ENCODE measurements at places on chromosomes 4 and X.

DNA sequence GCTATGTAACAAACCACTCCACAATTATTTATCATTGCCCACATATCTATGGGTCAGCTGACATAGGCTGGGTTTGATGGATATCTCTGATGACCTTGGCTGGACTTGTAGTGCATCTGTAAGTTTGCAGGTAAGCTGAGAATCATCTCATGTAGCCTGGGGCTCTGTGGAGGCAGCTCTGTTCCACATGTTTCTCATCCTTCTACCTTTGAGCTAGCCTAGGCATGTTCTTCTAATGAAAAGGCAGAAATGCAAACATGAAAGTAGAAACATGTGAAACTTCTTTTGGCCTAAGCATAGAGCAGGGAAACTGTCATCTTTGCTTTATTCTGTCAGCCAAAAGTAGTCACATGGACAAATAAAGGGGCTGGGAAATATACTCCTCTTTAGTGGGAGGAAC lies 18.2 kb downstream of the MRPL1 start:
- no peak for DNase-seq

GRCh38 chr4:117093571-117093970 lies 8.2 kb upstream of the TRAM1L1 start:
- no peak for DNase-seq

GRCh38 chrX:74788545-74789086 lies 136.6 kb downstream of the NEXMIF start:
- DNase-seq = no peak

DNA sequence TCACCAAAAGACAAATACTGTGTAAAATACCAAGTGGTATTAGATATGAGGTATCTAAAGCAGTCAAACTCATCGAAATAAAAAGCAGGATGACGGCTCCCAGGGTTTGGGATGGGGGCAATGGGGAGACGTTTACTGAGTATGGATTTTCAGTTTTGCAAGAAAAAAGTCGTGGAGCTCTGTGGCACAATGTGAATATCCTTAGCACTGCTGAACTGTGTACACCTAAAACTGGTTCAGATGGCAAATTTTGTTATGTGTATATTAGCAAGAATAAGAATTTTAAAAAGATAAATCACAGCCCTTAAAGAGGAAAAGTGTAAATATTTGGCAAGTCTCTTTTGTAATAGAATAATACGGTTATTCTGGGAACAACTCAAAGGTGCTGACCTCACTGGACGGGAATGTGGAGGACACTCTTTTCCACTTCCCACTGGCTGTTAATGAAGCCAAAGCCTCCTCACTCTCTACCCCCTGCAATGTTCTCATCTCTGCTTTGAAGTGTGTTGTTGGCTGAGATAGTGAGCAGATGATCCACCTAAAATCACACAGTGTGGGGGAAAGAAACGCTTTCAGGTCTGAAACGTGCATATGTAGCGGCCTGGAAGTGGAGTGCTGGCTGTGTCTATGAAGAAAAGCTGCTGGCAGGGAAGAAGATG lies 49.2 kb downstream of the SEL1L3 start:
- no peak for DNase-seq

DNA sequence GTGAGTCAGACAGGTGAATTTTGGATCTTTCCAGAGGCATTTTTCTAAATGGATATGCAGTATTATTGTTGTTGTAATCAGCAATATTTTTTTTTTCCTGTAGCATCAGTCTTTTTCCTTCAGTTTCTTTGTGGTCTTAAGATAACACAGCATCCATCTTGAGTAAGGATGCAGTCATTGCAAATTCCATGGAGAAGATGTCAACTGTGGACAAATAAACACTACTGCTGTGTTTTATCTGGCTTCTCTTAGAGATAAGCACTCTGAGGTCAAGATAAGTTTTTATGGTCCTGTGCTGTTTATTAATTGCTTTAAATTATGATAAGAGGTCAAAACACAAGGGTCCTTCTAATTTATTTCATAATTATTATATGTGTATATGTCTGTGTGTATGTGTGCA lies 1255.7 kb downstream of the ADGRL3 start:
- no peak for DNase-seq

DNA sequence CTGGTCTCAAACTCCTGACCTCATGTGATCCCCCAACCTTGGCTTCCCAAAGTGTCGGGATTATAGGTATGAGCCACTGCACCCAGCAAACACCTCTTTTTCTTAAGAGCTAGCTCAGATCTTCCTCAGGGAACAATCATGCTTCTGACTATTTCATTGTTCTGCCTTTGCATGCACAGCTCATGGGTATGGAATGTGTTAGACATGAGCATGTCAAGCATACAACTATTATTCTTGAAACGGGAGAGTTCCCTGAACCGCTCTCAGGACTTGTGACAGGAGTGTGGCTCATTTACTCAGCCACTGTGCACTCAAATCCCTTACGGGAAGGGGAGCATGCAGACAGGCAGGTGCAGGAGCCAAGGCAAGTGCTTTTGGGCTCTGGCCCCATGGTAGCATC lies 231.7 kb upstream of the TAPT1 start:
- DNase-seq = no peak

DNA sequence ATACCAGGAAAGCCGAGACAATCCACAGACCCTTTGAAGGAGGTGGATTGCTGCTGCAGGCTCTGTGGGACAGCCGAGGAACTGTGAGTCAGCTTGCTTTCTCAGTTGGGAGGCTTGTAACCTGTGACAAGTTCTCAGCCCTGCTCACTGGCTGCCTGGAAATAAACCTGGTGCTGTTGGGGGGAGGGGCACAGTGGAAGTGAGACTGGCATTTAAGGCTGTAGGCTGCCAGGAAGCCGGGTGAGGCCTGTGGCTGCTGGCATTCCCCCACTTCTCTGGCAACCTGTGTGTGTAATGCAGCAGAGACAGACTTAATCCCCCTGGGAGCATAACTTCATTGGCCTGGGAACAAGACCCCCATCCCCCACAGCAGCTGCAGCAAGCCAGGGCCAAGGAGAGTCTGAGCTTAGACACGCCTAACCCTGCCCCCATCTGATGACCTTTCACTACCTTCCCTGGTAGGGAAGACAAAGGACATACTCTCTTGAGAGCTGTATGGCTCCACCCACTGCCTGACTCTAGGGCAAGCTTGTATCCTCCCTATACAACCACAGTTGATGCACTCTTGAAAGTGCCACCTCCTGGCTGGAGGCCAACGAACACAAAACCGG lies 64.1 kb downstream of the ALPK1 start:
- no peak for DNase-seq

DNA sequence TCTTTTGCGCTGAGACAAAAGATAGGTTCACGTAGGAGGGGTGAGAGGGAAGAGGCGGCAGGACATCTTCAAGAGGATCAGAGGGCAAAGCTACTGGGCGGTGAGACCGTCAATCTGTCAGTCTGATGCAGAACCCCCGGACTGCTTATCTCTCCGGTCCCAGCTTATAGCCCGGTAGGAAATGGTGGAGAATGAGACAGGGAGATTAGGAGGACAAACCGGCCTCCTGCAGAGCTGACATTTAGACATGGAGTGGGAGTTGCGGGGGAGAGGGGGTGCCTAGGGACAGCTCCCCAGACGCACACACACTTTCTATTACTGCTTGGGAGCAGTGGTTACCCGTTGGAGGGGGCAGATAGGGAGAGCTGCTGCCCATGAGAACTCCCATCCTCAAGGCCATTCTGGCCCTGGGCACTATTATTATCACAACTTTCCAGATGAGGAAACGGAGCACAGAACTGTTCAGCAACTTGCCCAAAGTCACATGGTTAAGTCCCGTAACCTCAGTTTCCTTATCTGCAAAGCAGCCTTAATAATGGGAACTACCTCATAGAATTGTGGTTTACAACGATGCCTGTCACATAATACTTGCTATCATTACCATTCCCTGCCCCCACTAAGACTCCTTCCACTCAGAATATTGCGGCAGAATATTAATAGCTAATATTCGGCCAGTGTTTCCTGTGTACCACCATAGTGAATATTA lies 1.1 kb upstream of the HDAC6 start:
- no peak for DNase-seq

- DNase-seq = no peak
Observed at GRCh38 chr4:24241511-24241910, 342.8 kb downstream of the DHX15 start.

DNA sequence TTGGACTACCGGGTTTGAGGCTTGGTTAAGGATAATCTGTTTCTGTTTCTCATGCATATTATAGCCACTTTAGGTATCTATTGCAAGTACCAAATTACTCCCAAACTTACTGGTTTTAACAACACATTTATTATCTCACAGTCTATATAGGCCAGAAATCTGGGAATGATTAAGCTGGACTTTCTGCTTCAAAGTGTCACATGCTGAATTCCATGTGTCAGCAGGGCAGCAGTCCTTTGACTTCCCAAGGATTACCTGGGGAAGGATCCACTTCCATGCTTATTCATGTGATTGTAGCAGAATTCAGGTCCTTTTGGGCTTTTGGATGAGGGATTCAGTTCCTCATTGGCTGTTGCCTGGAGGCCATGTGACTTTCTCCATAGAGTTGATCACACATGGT lies 349.0 kb upstream of the TRAM1L1 start:
- DNase-seq = no peak

- no peak for DNase-seq
Observed at GRCh38 chrX:151984902-151985301, 10.4 kb upstream of the GABRE start.

DNA sequence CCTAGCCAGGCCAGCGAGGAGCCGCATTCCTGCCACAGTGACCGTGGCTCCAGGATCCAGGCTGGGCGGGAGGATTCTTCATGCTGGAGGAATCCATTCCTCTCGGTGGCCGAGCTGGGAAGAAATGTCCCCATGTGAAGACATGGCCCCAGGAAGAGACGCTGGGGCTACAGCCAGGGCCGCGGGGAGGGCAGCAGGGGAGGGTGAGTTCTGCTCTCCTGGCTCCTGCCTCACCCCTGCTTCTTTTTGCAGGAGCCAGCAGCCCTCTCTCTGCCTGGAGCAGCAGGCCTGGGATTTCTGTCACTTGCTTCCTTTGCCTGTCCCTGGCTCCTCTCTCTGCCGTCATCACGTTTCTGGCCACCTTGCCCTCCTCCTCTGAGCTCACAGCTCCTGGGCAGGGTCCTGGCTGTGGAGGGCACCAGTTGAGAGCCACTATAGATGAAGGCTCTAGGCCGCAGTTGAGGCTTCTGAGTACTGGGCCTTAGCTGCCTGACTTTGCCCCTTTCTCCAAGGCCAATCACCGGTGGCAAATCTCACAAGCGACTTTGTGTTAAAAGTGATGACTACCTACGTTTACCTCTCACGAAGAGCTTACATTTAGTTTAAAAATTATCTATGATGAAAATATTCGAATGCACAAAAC lies 48.3 kb downstream of the ENPP6 start:
- DNase-seq = no peak

GRCh38 chrX:129540722-129541184 lies 694 bp downstream of the OCRL start:
- DNase-seq = no peak

DNA sequence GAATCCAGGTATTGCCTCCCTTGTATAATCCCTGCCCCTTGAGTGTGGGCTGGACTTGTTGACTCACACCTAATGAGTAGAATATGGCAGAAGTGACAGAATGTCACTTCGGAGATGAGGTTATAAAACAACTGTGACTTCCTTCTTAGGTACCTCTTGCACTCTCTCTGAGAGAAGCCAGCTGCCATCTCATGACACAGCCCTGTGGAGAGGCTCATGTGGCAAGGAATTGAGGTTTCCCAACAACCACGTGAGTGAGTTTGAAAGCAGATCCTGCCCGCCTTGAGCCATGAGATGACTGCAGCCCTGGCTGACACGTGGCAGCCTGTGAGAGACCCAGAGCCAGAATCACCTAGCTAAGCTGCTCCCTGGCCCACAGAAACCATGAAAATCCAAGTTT lies 13.5 kb downstream of the ASB11 start:
- no peak for DNase-seq

GRCh38 chr4:94160774-94161173 lies 46.9 kb upstream of the SMARCAD1 start:
- no peak for DNase-seq

All from caudate nucleus (tissue), 63 donors.